ENCODE measurements at places on chromosomes 6 and 20.

DNA sequence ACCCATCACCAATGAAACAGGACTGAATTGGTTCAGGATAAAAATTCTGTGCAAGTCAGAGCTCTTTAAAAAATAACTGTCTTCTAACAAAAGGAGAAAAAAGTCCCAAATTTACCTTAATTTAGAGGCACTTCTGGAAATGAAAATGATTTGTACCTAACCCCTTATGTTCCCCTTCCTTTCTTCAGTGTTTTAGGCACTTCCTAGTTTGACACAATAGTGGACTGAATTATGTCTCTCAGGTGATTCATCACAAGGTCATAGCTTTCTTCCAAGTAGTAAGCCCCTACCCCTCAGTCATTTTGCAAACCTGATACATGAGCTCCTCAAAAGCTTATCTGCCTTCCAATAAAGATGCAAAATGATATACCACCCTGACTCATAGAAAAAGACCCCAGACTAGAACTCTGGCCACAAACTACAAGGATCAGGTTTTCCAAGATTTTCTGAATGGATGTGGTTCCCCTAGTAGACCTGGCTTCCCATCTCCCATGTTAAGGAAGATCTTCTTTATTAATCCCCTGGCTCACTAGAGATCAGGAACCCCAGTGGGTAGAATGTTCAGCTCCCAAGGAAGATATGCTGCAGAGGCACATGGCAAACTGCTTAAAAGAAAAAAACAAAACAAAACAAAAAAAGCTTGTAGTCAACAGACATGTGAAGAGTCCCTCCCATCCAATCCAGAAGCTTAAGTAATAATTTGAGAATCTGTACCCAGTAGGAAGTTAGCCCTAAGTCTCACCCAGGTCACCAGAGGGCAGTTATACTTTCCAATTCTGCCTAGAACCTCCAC, 3.6 kb downstream of the PPP1R10 start:
- H3K4me1 ChIP-seq: peaks cover 70% of the 10 kb centered on the region
- peaks cover 84% of the 10 kb centered on the region for H3K36me3 ChIP-seq
- H3K27ac ChIP-seq: peak overlapping the region; percentile 99
- peaks cover 4% of the 10 kb centered on the region for H3K27me3 ChIP-seq

DNA sequence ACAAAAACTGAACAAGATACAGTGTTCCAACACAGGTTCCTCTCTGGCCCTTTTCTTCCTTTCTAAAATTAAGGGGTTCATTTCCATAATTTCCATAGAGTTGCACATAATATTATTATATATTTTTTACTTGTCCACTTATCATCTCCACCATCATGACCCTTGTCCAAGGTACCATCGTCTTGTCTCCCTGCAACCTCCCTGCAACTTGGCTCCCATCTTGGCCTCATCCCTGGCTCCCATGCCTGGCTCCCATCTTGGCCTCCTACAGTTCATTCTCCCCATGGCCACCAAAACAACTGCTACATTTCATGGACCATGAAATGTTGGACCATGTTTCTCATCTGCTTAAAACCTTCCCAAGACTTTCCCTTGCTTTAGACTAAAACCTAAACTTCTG, 3.1 kb upstream of the KCNB1 start:
- no peak overlapping the region for H3K4me3 ChIP-seq
- peaks cover 78% of the 10 kb centered on the region for H3K27me3 ChIP-seq
- peaks cover 5% of the 10 kb centered on the region for H3K4me1 ChIP-seq
- DNase-seq: no peak

DNA sequence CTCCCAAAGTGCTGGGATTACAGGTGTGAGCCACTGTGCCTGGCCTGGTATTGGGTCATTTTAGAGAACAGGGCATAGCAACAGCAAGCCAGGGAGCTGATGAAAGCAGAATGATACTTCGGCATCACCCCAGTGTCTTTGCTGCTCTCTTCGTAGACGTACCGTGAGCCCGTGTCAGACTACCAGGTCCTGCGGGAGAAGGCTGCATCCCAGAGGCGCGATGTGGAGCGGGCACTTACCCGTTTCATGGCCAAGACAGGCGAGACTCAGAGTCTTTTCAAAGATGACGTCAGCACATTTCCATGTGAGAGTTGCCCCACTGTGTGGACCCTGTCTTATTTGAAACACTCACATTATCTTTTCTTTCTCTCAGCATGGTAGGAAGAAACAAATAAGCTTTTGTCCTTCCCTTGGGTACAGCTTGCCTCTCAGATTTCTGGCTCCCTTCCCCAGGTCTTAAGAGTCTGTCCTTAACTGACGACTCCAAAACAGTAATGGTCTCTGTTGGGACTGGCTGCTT, 15.9 kb downstream of the TAF8 start:
- H3K4me1 ChIP-seq: peaks cover 2% of the 10 kb centered on the region
- H3K27me3 ChIP-seq: no peaks in the 10 kb centered on the region
- no peak for DNase-seq
- peaks cover 17% of the 10 kb centered on the region for H3K36me3 ChIP-seq
- H3K4me3 ChIP-seq: no peak overlapping the region

DNA sequence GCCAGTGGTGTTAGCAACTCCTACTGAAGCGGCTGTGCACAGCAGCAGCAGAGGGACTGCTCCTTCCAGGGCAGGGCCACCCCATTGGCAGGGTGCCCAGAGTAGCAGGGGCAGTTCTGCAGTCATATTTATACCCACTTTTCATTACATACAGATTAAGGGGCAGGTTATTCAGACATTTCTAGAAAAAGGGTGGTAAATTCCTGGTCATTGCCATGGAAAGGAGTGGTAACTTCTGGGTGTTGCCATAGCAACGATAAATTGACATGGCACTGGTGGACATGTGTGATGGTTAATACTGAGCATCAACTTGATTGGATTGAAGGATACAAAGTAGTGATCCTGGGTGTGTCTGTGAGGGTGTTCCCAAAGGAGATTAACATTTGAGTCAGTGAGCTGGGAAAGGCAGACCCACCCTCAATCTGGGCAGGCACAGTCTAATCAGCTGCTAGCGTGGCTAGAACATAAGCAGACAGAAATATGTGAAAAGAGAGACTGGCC, 45.0 kb downstream of the IYD start:
- H3K27me3 ChIP-seq: peaks cover 51% of the 10 kb centered on the region
- H3K4me3 ChIP-seq: no peak overlapping the region
- H3K27ac ChIP-seq: no peak overlapping the region
- H3K4me1 ChIP-seq: peaks cover 30% of the 10 kb centered on the region
- DNase-seq: no peak
- no peaks in the 10 kb centered on the region for H3K36me3 ChIP-seq

DNA sequence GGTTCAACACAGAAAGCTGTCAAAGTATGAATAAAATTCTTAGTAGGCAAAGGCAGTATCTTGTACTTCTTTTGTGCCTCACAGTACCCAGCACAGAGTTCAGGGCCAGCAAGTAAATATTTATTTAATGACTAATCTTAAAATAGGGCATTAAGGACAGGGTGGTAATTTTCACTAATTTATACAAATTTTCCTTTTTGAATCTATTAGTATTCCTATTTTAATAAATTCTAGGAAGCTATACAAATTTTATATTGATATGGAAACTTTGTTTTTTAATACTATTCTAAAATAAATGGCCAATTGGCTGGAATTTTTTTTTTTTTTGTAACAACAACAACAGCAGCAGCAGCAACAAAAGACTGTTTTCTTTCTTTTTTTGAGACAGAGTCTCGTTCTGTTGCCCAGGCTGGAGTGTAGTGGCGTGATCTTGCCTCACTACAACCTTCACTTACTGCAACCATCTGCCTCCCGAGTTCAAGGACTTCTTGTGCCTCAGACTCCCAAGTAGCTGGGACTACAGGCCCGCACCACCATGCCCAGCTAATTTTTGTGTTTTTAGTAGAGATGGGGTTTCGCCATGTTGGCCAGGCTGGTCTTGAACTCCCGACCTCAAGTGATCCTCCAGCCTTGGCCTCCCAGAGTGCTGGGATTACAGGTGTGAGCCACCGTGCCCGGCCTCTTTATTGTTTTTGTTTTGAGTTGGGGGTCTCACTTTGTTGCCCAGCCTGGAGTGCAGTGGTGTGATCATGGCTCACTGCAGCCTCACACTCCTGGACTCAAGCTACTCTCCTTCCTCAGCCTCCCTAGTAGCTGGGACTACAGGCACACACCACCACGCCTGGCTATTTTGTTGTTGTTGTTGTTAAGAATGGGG, 85.2 kb downstream of the FKBP5 start:
- H3K4me3 ChIP-seq: no peak overlapping the region
- DNase-seq: no peak
- no peaks in the 10 kb centered on the region for H3K27me3 ChIP-seq
- peak overlapping the region; percentile 67 for H3K27ac ChIP-seq

DNA sequence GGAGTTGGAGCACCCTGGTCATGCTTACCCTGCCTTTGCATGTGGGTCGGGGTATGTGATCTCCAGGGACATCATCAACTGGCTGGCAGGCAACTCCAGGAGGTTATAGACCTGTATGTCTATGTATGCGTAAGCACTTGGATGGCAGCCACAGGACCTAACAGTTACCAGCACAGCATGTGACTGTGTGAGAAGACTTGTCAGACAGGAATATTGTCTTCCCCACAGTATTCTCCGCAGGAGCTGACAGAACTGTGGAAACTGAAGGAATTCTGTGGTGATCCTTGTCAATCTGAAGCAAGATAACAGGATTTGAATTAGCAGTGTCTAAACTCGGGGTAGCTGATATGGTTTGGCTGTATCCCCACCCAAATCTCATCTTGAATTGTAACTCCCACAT, 59.2 kb downstream of the TMEM244 start:
- no peaks in the 10 kb centered on the region for H3K36me3 ChIP-seq
- no peak overlapping the region for H3K4me3 ChIP-seq
- no peaks in the 10 kb centered on the region for H3K4me1 ChIP-seq
- H3K27ac ChIP-seq: no peak overlapping the region

DNA sequence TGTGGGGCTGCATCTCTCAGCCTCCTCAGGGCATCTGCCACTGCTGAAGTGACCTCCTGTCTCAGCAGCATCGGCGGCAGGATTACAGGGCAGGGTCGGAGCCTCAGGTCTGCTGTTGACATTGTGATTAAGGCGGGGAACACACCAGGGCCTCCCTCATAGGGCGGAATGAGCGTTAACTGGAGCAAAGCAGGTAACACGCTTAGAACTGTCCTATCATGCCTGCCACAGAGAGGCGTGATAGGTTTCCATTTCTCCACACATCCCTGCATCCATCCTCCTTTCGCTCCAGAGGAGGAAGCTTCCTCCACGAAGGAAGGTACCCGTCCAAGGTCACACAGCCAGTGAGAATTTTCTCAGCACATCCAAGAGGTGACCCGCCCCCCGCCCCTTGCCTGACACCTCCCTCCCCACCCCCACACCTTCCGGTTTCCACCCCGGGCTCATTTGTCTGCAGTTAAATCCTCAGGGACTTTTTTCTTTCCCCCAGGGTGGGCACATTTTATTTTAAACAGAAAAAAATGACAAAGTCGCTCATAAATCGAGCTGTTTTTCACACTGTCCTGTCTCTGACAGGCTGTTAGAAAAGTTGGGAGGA, 200.8 kb downstream of the TFAP2C start:
- DNase-seq: no peak
- no peak overlapping the region for H3K4me3 ChIP-seq
- peaks cover 22% of the 10 kb centered on the region for H3K27me3 ChIP-seq
- no peaks in the 10 kb centered on the region for H3K4me1 ChIP-seq

GRCh38 chr6:137013031-137013430, 31.7 kb downstream of the IL20RA start:
- no peaks in the 10 kb centered on the region for H3K36me3 ChIP-seq
- H3K27me3 ChIP-seq: peaks cover 66% of the 10 kb centered on the region
- no peak overlapping the region for H3K27ac ChIP-seq
- no peak overlapping the region for H3K4me3 ChIP-seq
- DNase-seq: no peak

DNA sequence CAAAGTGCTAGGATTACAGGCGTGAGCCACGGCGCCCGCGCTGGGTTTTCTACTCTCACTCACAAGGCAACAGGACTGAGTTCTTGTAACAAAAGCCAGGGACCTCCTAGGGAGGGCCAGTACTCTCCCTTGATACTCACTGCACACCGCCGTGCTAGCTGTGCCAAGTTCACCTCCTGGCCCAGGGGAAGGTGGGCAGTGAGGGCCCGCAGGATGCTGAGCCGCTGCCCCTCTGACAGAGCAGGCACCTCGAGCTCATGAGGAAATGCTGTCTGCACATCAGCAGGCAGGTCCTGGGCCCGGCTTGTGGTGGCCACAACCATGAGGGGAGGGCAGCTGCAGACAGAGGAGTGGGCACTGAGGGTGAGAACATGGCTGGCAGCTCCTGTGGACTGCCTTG, 6.7 kb downstream of the GNMT start:
- H3K36me3 ChIP-seq: peaks cover 1% of the 10 kb centered on the region
- H3K27ac ChIP-seq: no peak overlapping the region
- H3K27me3 ChIP-seq: no peaks in the 10 kb centered on the region
- DNase-seq: no peak

- peak overlapping the region; percentile 72 for H3K27ac ChIP-seq
- H3K4me1 ChIP-seq: peaks cover 40% of the 10 kb centered on the region
- H3K36me3 ChIP-seq: peaks cover 8% of the 10 kb centered on the region
- H3K4me3 ChIP-seq: peak overlapping the region; percentile 79
These were observed 1.2 kb downstream of the OGFRL1 start for GRCh38 chr6:71289802-71290175.

DNA sequence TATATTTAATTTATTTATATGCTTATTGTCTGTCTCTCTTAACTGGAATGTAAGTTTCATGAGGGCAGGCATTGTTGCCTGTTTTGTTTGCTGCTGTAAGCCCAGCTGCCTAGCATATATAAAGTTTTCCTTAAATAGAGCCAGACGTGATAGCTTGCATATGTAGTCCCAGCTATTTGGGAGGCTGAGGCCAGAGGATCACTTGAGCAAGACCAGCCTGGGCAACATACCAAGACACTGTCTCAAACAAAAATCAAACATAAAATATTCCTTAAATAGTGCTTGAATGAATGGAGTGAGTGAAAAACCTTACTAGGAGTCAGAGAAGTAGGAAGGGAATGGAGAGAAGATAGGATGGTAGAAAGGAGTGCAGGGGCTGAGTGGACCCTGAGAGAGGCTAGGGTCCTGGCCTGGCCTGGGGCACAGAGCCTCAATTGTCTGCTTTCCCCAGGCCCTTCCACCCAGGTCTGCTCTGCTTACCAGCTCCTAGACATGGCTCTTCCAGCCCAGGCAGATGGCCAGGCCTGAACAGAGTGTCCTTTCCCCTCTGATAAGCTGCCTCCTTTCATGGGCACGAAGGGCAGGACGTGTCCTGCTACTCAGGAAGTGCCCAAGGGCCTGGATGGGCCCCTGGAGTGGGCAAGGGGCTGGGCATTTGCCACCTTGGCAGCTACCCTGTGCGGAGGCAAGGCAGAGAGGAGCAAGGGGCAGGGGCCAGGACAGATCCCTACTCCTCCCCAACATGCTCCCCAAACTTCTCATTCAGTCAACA, 17.7 kb upstream of the BAK1 start:
- H3K4me1 ChIP-seq: peaks cover 23% of the 10 kb centered on the region
- no peak overlapping the region for H3K4me3 ChIP-seq
- no peaks in the 10 kb centered on the region for H3K27me3 ChIP-seq
- no peaks in the 10 kb centered on the region for H3K36me3 ChIP-seq
- no peak overlapping the region for H3K27ac ChIP-seq

GRCh38 chr6:139370999-139371345, 3.5 kb downstream of the CITED2 start:
- H3K4me1 ChIP-seq: peaks cover 55% of the 10 kb centered on the region
- H3K27me3 ChIP-seq: peaks cover 2% of the 10 kb centered on the region
- H3K36me3 ChIP-seq: peaks cover 9% of the 10 kb centered on the region

Measured in activated naive CD8-positive, alpha-beta T cell treated with anti-CD3 and anti-CD28 coated beads, Interleukin-2, amount 50 U/mL, for 24 hours (primary cell).